ENCODE measurements at places on chromosomes 5 and 9.
A peak's percentile ranks its signal among the peaks of the same experiment; 100 is the strongest.

DNA sequence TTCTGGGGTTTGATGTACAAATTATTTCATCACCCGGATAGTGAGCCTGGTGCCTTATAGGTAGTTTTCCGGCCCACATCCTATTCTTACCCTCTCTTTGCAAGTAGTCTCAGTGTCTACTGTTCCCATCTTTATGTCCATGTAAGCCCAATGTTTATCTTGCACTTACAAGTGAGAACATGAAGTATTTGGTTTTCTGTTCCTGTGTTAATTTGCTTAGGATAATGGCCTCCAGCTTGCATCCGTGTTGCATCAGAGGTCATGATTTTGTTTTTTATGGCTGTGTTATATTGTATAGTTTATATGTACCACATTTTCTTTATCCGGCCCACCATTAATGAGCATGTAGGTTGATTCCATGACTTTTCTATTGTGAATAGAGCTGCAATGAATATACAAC is 136.5 kb downstream of the PRR16 start:
- DNase-seq = no peak

GRCh38 chr9:133882849-133883755 is 109.0 kb downstream of the VAV2 start:
- DNase-seq = no peak

GRCh38 chr9:138098908-138099791 is 221.6 kb downstream of the CACNA1B start:
- no peak for DNase-seq

DNA sequence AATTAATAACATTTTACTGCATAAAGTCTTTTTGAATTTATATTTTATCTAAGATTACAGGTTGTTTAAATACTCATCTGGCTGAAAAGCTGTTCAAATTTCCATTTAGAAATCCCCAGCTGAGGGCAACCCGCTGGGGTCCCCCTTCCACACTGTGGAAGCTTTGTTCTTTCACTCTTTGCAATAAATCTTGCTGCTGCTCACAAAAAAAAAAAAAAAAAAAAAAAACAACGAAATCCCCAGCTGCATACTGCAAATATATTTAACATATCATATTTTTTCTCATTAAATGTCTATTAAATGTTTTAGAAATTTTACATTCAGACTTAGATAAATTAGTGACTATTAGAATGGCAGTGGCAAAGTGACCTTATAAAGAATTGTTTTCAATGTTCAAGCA is 172.2 kb downstream of the NFIB start:
- DNase-seq = no peak

DNA sequence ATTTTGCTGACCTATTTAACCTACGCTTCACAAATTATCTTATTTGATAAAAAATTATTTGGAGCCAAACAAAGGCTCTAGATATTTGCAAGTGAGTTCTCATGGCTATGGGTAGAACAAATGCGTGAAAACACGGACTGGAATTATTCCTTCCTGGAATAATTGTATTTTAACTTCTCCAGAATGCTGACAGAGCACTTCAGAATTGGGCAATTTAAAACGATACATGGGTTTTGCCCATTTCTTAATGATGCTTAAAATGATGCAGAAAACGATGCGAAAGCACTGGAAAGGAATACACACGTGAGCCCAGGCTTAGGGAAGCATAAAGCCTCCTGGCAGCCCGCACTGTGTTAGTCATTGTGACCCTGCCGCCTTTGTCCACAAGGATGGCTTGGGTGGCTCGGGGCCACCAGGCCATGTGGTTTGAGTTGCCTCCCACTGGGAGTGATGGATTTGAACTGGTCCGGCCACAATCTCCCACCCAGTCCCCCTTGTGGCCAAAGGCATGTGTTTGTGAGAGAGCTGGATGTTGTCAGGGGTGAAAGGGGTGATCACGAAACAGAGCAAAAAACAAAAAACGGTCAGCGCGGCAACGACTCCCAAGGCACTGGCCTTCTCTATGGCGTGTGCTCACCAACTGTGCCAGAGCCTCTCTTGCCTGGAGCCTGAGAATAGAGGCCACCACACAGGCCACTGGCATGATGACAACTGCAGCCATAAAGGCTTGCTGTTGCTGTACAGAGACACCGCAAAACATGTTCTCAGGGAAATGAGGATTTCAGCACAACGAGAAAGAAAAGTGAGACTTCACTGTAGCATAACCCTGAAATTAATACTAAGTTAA is 234.2 kb upstream of the ADAMTS16 start:
- peak; percentile 20 for DNase-seq
